ENCODE measurements at places on chromosomes 3 and 15.

GRCh38 chr3:44000586-44000985 is 241.1 kb upstream of the TOPAZ1 start:
- no peak for DNase-seq

- DNase-seq: no peak
Measured at GRCh38 chr3:178562947-178563232, 26.7 kb downstream of the KCNMB2 start.

DNA sequence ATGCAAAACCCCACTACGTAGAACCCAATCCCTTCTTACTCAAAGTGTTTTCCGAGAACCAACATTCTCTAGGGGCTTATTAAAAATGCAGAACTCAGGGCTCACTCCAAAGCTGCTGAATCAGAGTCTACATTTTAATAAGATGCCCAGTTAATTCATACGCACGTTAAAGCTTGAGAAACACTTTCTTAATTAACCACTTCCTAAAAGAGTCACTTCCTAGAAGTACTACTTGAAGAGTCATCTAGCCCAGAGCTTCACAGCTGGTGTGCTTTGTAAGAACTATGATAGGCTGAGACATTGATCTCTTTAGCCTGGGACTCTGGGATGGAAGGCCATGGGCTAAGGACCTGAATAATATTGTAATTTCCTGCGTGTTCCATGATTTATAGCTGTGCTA is 9.0 kb downstream of the COL6A5 start:
- DNase-seq: no peak

GRCh38 chr3:81713031-81713430 is 48.4 kb downstream of the GBE1 start:
- DNase-seq: no peak

DNA sequence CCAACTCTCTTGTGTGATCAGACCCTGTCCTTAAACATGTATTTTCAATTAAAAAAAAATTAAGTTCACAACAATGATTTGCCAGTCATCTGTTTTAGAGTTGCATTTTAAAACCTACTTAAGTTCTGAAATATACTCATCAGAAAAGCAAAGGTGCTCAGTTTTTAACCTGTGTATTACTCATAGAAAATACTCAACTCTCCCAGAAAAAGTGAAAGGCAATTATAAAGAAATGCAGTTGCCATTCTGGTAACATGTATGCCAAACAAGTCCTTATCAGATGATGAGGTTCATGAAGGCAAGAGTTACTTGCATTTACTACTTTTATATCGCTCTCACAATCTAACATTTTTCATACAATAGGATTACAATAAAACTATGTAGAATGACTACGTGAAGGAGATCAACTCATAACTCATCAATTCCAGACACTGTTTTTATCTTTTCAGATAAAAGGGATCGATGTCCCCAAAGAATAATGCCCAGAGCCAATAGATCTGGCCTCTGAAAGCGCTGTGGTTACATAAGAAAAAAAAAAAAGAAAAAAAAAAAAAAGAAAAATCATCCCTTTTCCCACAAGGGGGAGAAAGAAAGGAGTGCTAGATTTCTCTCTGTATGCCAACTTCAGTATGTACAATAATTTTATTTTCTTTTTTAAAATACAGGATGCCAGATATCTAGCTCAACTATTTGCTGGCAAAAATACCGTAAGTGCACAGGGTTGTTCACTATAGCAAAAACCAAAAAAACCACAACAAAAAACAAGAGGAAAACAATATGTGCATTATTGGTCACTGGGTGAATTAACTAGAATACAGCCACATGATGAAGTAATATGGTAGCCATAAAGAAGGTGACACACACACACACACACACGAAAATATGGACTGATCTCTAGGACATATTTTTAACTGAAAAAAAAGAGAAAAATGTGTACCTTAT is 137.4 kb downstream of the NR1I2 start:
- no peak for DNase-seq
